ENCODE measurements at places on chromosomes 3 and 15.

DNA sequence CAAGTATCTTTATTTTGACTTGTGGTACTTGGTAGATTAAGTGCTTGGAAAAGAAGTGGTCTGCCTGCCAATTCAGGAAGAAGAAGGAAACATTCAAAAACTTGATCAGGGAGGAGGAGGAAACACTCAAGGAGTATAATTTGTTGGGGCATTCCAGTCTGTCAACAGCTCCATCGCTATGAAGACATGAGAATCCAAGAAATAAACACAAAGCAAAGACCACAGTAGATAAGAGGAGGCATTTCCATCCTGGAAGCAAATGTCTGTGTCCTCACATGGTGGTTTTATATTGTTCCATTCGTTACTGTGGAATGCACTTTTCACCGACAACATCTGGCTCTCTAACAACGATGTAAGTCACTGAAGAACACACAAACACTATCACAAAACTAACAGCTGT is 176.1 kb upstream of the FRMD4B start:
- DNase-seq, result no peak

DNA sequence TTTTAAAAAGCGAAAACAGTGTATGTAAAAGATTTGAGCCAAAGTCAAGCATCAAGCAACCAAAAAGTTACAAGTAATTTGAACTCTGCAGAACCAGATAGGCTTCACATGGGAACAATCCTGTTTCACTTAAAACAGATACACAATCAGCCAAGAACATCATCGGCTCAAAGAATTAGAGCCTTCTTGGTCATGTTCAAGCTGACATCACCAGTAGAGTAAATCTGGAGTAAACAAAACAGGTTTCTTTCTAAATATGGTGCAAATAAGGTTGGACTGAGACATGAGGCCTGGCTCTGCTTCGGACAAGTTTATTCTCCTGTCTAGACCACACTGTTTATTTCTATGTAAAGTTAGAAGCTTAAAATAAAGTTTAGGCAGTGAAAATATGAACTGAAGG is 116.0 kb downstream of the GMNC start:
- no peak for DNase-seq

DNA sequence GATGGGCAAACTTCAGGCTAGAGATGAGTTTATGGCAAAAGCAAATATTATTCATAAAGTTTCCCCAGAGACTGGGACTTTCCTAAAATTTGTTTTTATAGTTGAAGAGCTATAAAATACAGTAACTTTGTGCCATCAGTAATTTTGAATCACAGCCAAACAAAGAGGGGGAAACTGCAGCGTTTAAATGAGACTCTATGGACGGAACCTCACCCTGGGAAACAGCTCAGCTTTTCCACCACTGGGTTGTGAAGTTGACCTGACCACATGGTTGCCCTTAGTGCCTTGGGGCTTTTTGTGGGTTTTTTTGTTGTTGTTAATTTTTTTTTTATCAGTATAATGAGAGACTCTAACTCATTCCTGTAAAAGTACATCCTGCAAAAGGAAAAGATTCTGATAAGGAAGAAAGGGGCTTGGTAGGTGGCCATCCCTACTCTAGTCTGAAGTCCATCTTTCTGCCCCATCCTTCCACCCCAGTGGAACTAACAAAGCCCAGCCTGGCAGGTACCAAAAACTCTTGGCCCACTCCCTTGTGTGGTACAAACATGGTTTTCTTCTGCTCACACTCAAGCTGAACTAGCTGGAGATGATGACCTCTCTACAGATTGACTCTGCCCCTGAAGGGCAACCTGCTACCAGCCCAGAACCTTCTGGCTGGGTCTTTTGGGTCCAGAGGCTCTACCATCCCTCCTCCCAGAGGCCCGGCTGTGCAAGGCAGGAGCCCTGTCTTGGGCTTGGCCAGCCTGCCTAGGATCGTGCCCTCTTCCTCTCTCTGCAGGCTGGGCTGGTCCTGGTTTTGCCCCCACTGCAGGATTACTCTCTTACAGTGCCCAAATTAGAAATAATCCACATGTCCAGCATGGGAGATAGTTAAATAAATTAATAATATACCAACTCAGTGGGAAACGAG is 41.2 kb downstream of the RLBP1 start:
- DNase-seq, result no peak

GRCh38 chr3:156957715-156958114 is 131.6 kb downstream of the LEKR1 start:
- DNase-seq, result no peak

DNA sequence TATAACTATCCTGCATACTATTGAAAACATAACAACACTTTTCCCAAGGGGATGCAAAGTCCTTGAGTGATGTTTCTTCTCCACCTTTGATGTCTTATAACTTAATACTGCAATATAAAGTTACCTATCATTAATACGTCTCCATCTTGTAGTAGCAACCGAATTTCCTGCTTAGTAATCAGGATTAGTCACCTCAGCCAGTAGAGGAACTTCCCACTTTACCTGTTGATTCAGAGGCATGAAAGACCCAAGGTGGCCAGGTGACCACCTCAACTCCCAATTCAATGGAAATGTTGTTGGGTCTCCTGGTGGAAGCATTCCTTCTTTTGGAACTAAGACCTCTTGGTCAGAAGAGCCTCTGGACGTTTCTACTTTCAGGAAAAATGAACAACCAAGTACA is 3.5 kb upstream of the TMCC1 start:
- no peak for DNase-seq

DNA sequence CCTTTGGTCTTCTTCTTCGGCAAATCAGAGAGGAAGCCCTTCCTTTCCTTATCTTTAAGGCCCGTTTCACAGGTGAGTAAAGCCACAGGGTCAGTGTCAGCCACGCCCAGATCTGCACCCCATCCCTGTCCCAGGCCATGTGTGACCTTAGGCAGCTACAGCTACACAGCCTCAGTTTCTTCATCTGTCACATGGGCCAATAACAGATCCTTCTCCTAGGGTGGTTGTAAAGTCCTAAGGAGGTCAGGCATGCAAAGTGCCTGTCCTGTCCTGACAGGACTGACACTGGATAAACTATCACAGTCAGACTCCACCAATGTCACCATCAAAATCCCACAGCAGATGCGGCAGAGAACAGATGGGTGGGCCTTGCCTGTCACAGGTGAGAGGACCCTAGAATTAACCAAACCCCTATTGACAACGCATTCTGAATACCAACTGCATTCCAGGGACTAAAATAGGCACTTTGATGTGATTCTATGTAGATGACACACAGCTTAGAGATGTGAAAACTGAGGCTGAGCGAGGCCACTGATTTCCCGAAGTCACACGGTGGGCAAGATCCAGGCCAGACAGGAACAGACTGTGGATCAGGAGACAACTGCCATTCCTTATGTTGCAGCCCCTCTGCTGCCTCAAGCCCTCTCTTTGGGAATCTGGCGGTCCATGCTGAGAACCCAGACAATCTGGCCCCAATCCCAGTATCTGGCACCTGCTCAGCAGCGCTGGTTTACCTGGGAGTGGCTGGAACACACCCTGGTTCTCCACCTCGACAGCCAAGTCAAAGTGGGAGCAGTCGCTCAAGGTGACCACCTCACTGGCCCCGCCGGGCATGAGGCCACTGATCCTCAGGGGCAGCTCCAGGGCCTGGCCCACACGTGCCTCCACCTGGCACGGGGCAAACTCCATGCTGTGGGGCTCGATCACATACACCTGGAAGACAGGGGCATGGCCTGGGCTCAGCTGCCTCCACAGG is 48.7 kb downstream of the NUP210 start:
- DNase-seq, result no peak

- no peak for DNase-seq
Measured at GRCh38 chr15:22827125-22827524, 11.3 kb upstream of the NIPA2 start.

DNA sequence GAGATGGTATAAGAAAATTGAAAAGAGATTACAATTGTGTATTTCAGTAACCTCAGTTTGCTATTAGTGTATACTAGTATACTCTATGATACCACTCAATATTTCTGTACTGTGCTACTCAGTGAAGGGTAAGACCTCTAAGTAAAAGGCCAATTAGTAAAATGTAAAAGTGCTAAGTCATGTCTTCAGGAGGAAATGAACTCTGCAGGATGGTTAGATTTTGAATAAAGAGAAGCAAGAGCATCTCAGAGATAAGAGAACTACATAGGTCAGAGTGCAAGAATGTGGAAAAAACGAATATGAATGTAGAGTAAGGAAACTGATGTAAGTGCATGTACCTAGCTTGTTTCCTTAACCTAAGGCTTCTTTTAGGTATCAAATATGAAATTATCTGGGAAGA is 796.6 kb upstream of the GBE1 start:
- DNase-seq, result no peak

DNA sequence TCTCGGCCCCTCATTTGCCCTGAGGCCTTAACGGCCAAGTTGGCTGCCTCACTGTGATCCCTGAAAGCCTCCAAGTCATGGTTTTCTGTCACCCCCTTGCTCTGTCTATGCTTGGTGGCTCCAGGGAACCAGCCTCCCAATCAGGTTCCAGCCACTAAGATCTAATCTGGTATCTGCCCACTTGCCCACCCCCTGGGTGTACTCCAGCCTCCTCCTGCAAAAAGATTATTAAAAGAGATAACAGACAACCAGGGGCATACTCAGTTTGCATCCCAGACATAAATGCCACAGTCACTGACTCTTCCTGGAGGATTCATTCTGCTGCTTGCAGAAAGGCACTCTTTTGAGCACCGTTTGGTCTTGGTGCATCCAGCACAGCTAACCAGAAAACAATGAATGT is 103.9 kb downstream of the NTRK3 start:
- no peak for DNase-seq

- DNase-seq, result no peak
Measured at GRCh38 chr3:54223063-54223462, 100.7 kb downstream of the CACNA2D3 start.

- no peak for DNase-seq
Measured at GRCh38 chr15:75022783-75023180, 608 bp upstream of the PPCDC start.

GRCh38 chr3:174619239-174619638 is 239.9 kb upstream of the NAALADL2 start:
- DNase-seq, result no peak

DNA sequence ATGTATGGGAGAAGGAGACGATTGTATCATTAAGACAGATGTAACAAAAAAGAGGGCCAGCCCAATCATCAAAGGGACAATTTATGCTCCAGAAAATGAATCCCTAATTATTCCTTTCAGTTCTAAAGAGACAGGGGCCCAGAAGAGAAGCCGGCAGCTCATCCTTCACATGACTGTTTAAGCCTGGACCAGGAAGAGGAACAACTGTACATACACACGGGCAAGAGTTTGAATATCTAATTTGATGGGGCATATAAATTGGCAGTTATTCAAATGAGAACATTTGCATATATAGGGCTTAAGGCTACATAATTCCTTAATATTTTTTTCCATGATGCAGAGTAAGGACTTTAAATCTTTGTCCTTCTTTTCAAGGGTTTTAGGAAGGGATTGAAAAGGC is 232.3 kb downstream of the TLE3 start:
- DNase-seq, result no peak

GRCh38 chr3:36381311-36381956 is 1.1 kb downstream of the STAC start:
- no peak for DNase-seq

- no peak for DNase-seq
Measured at GRCh38 chr15:41844814-41845213, 6.2 kb downstream of the PLA2G4B start.

DNA sequence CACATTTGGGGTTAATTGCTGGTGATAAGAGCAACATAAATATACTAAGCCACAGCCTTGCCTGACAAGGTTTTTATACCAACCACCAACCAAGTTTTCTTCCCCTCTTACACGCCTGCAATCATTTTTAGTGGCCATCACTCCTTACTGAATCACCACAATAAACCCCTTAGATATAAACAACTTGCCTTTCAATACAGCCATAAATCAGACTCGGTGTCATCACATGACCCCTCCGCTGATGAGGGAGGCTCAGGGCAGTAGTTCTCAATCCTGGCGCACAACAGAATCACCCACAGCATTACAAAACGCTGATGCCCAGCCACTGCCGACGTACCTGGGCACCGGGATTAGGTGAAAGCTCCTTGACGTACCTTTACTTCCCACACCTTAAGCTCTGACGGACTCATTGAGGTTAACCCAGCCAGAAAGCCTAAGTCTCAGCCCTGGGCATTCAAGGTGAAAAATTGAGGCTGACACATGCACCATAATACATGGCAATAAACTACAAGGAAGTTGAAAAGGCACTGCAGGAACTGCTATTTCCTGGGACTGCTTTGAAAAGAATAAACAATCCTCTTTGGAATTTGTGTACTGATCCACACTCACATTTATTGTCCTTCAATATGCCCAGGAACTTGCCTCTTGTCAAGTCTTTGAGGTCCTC is 17.1 kb downstream of the ADCY5 start:
- no peak for DNase-seq

GRCh38 chr3:134622806-134623365 is 27.9 kb downstream of the KY start:
- no peak for DNase-seq

DNA sequence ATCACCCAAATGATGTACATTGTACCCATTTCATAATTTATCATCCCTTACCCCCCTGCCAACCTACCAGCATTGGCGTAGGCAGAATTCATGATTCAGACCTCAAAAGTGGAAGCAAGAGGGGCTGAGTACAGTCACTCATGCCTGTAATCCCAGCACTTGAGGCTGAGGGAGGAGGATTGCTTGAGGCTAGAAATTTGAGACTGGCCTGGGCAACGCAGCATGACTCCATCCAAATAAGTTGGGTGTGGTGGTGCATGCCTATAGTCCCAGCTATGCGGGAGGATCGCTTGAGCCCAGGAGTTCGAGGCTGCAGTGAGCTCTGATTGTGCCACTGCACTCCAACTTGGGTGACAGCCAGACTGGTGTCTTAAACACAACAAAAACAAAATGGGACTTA is 10.4 kb downstream of the TTC14 start:
- no peak for DNase-seq

GRCh38 chr15:58777107-58777506 is 6.0 kb downstream of the MINDY2 start:
- DNase-seq, result no peak

GRCh38 chr3:135033737-135034136 is 238.7 kb downstream of the EPHB1 start:
- no peak for DNase-seq

GRCh38 chr3:154904328-154904727 is 175.8 kb upstream of the MME start:
- no peak for DNase-seq

- no peak for DNase-seq
Measured at GRCh38 chr15:74334127-74334526, 33.3 kb downstream of the CYP11A1 start.

GRCh38 chr15:56207092-56207491 is 36.6 kb downstream of the RFX7 start:
- DNase-seq, result no peak

GRCh38 chr3:25462495-25462894 is 34.4 kb downstream of the RARB start:
- no peak for DNase-seq

- DNase-seq, result no peak
Measured at GRCh38 chr3:141093397-141093796, 42.2 kb downstream of the SPSB4 start.

GRCh38 chr15:63425426-63425985 is 43.9 kb upstream of the CA12 start:
- DNase-seq, result no peak

Measured in activated CD4-positive, CD25-positive, alpha-beta regulatory T cell treated with anti-CD3 and anti-CD28 coated beads, Interleukin-2, amount 50 U/mL, for 72 hours (primary cell).